ENCODE measurements at places on chromosomes 12 and 14.

- no peaks in the 10 kb centered on the region for H3K36me3 ChIP-seq
- H3K4me3 ChIP-seq: no peak overlapping the region
- H3K27me3 ChIP-seq: no peaks in the 10 kb centered on the region
Measured at GRCh38 chr12:95736631-95737030, 53.9 kb downstream of the NTN4 start.

- no peak overlapping the region for H3K4me3 ChIP-seq
- no peaks in the 10 kb centered on the region for H3K27me3 ChIP-seq
- no peaks in the 10 kb centered on the region for H3K36me3 ChIP-seq
- no peaks in the 10 kb centered on the region for H3K4me1 ChIP-seq
- no peak overlapping the region for H3K27ac ChIP-seq
Measured at GRCh38 chr12:1872448-1872847, 46.0 kb downstream of the CACNA2D4 start.

GRCh38 chr12:21073822-21074460 lies 57.1 kb upstream of the SLCO1B1 start:
- no peak overlapping the region for H3K4me3 ChIP-seq
- H3K36me3 ChIP-seq: no peaks in the 10 kb centered on the region
- no peak overlapping the region for H3K27ac ChIP-seq
- no peaks in the 10 kb centered on the region for H3K27me3 ChIP-seq

- H3K4me3 ChIP-seq: no peak overlapping the region
- H3K27me3 ChIP-seq: no peaks in the 10 kb centered on the region
- H3K36me3 ChIP-seq: no peaks in the 10 kb centered on the region
- no peak for DNase-seq
Measured at GRCh38 chr14:98914942-98915341, 357.1 kb downstream of the BCL11B start.

- H3K4me1 ChIP-seq: no peaks in the 10 kb centered on the region
- DNase-seq: no peak
- H3K4me3 ChIP-seq: no peak overlapping the region
- no peaks in the 10 kb centered on the region for H3K36me3 ChIP-seq
Measured at GRCh38 chr12:88310666-88311065, 168.6 kb downstream of the TMTC3 start.

GRCh38 chr12:39040275-39040674 lies 134.9 kb upstream of the CPNE8 start:
- H3K36me3 ChIP-seq: no peaks in the 10 kb centered on the region
- H3K4me3 ChIP-seq: no peak overlapping the region
- no peaks in the 10 kb centered on the region for H3K27me3 ChIP-seq
- H3K27ac ChIP-seq: no peak overlapping the region
- no peaks in the 10 kb centered on the region for H3K4me1 ChIP-seq
- no peak for DNase-seq

- H3K4me1 ChIP-seq: no peaks in the 10 kb centered on the region
- H3K4me3 ChIP-seq: no peak overlapping the region
- no peak for DNase-seq
Measured at GRCh38 chr12:94495445-94496115, 35.9 kb upstream of the CEP83 start.

DNA sequence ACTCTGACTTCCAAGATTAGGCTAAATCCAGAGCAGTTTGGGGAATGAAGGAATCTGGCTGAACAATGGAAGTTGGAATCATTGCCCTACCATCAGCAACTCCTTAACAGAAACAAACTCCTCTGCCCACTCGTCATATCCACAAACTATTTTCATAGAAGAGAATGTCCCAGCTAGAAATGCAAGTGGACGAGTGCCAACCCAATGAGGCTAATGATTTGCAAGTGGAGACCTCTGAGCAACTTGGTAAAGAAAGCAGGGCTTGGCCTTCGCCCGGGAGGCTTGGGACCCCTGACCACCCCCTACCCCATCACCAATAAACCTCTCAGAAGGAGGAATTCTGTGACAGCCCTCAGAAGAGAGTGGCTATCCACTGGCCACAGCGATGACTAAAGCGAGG lies 40.0 kb upstream of the DDX11 start:
- no peak overlapping the region for H3K27ac ChIP-seq
- H3K27me3 ChIP-seq: no peaks in the 10 kb centered on the region
- H3K4me1 ChIP-seq: no peaks in the 10 kb centered on the region
- DNase-seq: no peak
- no peaks in the 10 kb centered on the region for H3K36me3 ChIP-seq

- peaks cover 9% of the 10 kb centered on the region for H3K4me1 ChIP-seq
- no peaks in the 10 kb centered on the region for H3K27me3 ChIP-seq
- no peak overlapping the region for H3K27ac ChIP-seq
Measured at GRCh38 chr12:47407463-47408129, 298.2 kb downstream of the RPAP3 start.

DNA sequence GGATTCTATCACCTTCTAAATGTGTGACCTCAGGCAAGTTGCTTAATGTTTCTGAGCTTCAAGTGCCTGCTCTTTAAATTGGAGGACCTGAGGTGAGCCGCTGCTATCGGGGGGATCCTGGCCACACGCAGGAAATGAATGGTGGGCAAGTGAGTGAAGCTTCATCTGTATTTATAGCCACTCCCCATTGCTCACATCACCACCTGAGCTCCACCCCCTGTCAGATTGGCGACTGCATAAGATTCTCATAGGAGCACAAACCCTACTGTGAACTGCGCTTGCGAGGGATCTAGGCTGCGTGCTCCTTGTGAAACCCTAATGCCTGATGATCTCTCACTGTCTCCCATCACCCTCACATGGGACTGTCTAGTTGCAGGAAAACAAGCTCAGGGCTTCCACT lies 158.6 kb upstream of the CCND2 start:
- no peak overlapping the region for H3K27ac ChIP-seq
- peak; percentile 63 for DNase-seq
- H3K4me1 ChIP-seq: peaks cover 39% of the 10 kb centered on the region
- H3K27me3 ChIP-seq: no peaks in the 10 kb centered on the region
- no peaks in the 10 kb centered on the region for H3K36me3 ChIP-seq

- H3K27me3 ChIP-seq: no peaks in the 10 kb centered on the region
- H3K4me1 ChIP-seq: no peaks in the 10 kb centered on the region
- H3K36me3 ChIP-seq: no peaks in the 10 kb centered on the region
- DNase-seq: no peak
- H3K27ac ChIP-seq: no peak overlapping the region
Measured at GRCh38 chr14:104316723-104317491, 178.5 kb downstream of the KIF26A start.

- peaks cover 16% of the 10 kb centered on the region for H3K4me1 ChIP-seq
- no peaks in the 10 kb centered on the region for H3K36me3 ChIP-seq
- H3K27me3 ChIP-seq: peaks cover 5% of the 10 kb centered on the region
- no peak overlapping the region for H3K4me3 ChIP-seq
- H3K27ac ChIP-seq: no peak overlapping the region
Measured at GRCh38 chr12:113133666-113134065, 1.9 kb downstream of the RASAL1 start.

DNA sequence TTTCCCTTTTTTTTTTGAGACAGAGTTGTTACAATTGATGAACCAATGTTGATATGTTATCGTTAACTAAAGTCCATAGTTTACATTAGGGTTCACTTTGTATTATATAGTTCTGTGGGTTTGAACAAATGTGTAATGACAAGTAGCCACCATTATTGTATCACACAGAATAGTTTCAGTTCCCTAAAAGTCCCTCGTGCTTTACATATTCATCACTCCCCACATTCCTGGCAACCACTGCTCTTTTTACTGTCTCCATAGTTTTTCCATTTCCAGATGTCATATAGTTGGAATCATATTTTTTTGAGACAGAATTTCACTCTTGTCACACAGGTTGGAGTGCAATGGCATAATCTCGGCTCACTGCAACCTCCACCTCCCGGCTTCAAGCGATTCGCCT lies 12.5 kb downstream of the HSD17B6 start:
- no peaks in the 10 kb centered on the region for H3K4me1 ChIP-seq
- H3K36me3 ChIP-seq: no peaks in the 10 kb centered on the region
- no peak overlapping the region for H3K27ac ChIP-seq
- no peak overlapping the region for H3K4me3 ChIP-seq
- no peak for DNase-seq

GRCh38 chr14:93970965-93971634 lies 5.3 kb downstream of the ASB2 start:
- H3K36me3 ChIP-seq: no peaks in the 10 kb centered on the region
- peaks cover 57% of the 10 kb centered on the region for H3K4me1 ChIP-seq
- H3K4me3 ChIP-seq: peak overlapping the region; percentile 82
- H3K27me3 ChIP-seq: peaks cover 5% of the 10 kb centered on the region
- peak; percentile 51 for DNase-seq

DNA sequence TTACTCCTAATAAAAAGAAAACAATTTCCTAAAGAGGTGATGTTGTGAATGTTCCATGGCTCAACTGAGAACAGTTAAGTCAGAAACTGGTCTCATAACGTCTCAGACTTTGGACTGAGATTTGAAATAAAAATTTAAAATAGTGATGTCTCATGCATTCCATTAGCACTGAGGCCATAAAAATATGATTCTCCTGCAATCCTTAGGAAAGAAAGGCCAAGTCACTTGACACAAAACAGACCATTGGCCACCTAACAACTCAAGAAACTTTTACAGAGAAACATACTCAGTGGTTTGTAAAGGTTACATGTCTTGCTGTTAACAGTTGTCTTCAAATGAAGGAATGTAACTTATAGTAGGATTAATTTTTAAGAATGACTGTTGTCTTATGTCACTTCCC lies 58.1 kb downstream of the STAB2 start:
- DNase-seq: no peak
- no peak overlapping the region for H3K27ac ChIP-seq
- H3K36me3 ChIP-seq: no peaks in the 10 kb centered on the region
- peaks cover 5% of the 10 kb centered on the region for H3K27me3 ChIP-seq
- H3K4me1 ChIP-seq: no peaks in the 10 kb centered on the region

DNA sequence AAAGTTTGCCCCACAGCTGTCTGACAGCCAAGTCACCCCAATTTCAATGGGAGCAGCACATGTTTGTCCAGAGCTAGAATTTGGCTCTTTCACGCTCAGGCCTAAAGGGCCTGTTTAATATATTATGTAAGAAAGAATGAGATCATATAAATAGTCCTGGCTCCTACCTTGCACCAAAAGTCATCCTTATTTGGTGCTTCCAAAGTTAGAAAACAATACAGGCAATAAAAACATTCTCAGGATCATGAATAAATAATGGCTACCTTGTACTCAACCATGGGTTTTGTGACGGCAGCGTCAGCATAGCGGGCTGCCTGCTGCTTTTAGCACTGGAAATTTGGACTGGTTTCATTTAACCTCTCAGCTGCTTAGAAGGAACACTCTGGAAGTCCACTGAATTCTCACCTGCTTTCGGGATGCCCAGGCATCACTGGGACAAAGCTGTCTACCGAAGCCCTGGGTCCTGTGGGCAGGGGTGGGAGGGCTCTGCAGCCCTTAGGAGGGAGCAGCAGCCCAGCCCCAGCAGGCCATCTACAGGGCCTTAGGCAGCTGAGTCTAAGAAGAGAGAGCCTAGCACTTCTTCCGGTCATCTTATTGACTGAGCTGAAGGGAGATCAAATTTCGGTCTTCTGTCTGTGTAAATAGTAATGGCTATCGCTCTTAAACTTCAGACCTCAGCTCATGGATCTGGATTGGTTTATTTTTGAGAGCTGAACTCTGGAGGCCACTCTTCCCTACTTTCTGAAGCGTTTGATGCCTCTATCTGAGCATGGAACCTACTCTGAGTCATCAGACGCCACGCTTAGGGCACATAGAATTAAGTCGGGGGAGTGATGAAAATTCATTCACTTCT lies 106.5 kb downstream of the SAMD4A start:
- no peaks in the 10 kb centered on the region for H3K36me3 ChIP-seq
- H3K4me1 ChIP-seq: peaks cover 35% of the 10 kb centered on the region
- no peak overlapping the region for H3K4me3 ChIP-seq

- DNase-seq: peak; percentile 62
- no peaks in the 10 kb centered on the region for H3K36me3 ChIP-seq
- peak overlapping the region; percentile 78 for H3K27ac ChIP-seq
- H3K27me3 ChIP-seq: no peaks in the 10 kb centered on the region
- peak overlapping the region; percentile 80 for H3K4me3 ChIP-seq
- H3K4me1 ChIP-seq: peaks cover 20% of the 10 kb centered on the region
Measured at GRCh38 chr14:106844608-106845285, 1318.4 kb downstream of the TMEM121 start.

GRCh38 chr14:35944847-35945246 lies 118.7 kb downstream of the BRMS1L start:
- no peak overlapping the region for H3K4me3 ChIP-seq
- H3K27me3 ChIP-seq: no peaks in the 10 kb centered on the region
- H3K4me1 ChIP-seq: no peaks in the 10 kb centered on the region
- no peaks in the 10 kb centered on the region for H3K36me3 ChIP-seq
- H3K27ac ChIP-seq: no peak overlapping the region

GRCh38 chr12:124695861-124696260 lies 128.4 kb upstream of the NCOR2 start:
- no peak overlapping the region for H3K27ac ChIP-seq
- DNase-seq: no peak
- H3K4me3 ChIP-seq: no peak overlapping the region
- H3K4me1 ChIP-seq: peaks cover 23% of the 10 kb centered on the region
- no peaks in the 10 kb centered on the region for H3K36me3 ChIP-seq

GRCh38 chr14:73462048-73462715 lies 3.8 kb upstream of the NUMB start:
- DNase-seq: no peak
- no peaks in the 10 kb centered on the region for H3K36me3 ChIP-seq
- no peaks in the 10 kb centered on the region for H3K27me3 ChIP-seq

DNA sequence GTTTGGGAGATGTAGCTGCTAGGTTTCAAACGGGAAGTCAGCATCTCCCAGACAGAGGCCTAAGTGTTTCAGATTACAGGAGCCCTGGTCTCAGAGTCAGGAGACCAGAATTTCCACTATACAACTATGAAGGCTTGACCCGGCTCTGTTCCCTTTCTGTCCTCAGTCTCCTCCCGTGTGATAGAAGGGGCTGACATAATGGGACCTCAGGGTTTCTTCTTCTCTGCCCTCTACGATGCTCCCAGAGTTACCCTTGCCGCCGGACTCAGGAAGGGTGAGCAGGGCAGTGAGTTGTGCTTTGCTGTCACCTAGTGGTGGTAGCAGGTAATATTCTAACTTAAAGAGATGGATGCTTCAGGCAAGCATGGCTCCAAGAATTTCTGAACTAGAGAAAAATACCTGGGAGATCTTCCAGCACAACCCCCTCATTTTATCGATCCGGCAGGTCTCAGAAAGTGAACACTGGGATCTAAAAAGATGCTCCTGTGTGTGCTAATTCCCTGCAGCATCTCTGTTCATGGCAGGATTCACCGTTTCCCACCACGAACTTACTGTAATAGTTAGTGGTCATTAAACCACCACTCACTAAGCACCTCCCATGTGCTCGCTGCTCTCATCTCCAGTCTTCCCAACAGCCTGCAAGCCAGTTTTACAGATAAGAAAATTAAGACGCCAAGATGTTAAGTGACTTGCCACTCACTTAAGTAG lies 84.4 kb downstream of the VWF start:
- peaks cover 3% of the 10 kb centered on the region for H3K4me1 ChIP-seq
- no peaks in the 10 kb centered on the region for H3K27me3 ChIP-seq
- H3K36me3 ChIP-seq: no peaks in the 10 kb centered on the region

DNA sequence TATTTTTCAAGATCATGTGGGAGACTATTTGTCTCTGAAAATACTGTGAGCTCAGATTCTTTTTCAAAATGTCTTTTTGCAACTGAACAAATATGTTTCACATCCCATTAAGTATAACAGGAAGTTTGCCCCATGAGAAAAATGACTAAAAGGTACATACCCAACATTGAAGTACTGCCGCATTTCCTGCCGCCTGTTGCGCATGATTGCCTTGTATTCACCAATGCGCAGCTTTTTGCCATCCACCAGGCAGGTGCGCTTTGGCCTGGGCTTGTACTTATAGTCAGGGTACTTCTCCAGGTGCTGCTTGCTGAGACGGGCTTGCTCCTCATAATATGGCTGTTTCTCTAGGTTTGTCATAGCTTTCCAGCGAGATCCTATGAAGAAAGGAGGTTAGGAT lies 413.2 kb downstream of the SOX5 start:
- H3K36me3 ChIP-seq: no peaks in the 10 kb centered on the region
- H3K27ac ChIP-seq: no peak overlapping the region
- H3K27me3 ChIP-seq: no peaks in the 10 kb centered on the region

- no peaks in the 10 kb centered on the region for H3K27me3 ChIP-seq
- no peaks in the 10 kb centered on the region for H3K4me1 ChIP-seq
- DNase-seq: peak; percentile 69
- H3K36me3 ChIP-seq: peaks cover 7% of the 10 kb centered on the region
- no peak overlapping the region for H3K27ac ChIP-seq
Measured at GRCh38 chr12:22459838-22460490, 84.4 kb downstream of the C2CD5 start.

All from natural killer cell (primary cell).